ENCODE measurements at places on chromosomes 16 and 17.

- peak; percentile 81 for DNase-seq
Measured at GRCh38 chr16:648071-648780, 939 bp upstream of the WDR90 start.

- peak; percentile 10 for DNase-seq
Measured at GRCh38 chr16:84117494-84117843, 727 bp upstream of the MBTPS1 start.

GRCh38 chr17:28760601-28761562 lies 17.1 kb downstream of the TRAF4 start:
- DNase-seq, result no peak

- no peak for DNase-seq
Measured at GRCh38 chr17:6408276-6408675, 26.6 kb downstream of the AIPL1 start.

- peak; percentile 43 for DNase-seq
Measured at GRCh38 chr17:15260376-15261257, 4.5 kb downstream of the PMP22 start.

- DNase-seq, result no peak
Measured at GRCh38 chr16:27772093-27772825, 222.3 kb downstream of the KATNIP start.

GRCh38 chr16:81627024-81627423 lies 152.1 kb upstream of the PLCG2 start:
- no peak for DNase-seq

- no peak for DNase-seq
Measured at GRCh38 chr16:54093281-54093680, 193.3 kb downstream of the IRX3 start.

DNA sequence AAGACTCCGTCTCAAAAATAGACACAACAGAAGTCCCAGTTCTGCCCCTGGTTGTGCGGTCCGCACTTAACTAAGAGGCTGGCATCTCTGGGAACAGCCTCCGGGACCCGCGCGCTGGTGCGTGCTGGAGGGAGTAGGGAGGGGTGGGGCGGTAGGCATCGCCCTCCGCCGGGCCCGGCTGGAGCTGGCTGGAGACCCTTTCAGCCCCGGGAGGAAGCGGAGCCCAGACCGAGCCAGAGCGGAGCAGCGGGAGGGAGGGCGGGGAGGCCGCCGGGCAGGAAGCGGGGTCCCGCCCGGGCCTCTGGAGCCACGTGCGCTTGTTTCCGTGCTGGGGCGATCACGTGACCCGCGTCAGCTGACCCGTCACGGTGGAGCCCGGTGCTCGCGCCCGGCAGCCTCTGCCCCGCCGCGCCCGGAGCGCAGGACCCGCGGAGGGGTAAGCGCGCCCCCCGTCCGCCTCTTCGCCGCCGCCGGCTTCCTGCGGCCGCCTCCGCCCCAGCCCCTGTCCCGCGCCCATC lies at the start of gene WDR81:
Gene WDR81, plus strand, starts transcription at position 354 of the 518 bp plus-strand sequence. CDS start 256 bp downstream, outside the sequence.
- DNase-seq, result peak; percentile 93

- DNase-seq, result no peak
Measured at GRCh38 chr17:34626121-34626681, 46.8 kb downstream of the TMEM132E start.

GRCh38 chr17:37698132-37698910 lies 46.5 kb downstream of the HNF1B start:
- no peak for DNase-seq

GRCh38 chr16:84917492-84917891 lies 93.8 kb downstream of the ZDHHC7 start:
- no peak for DNase-seq

- no peak for DNase-seq
Measured at GRCh38 chr17:31418773-31419350, 27.4 kb downstream of the RAB11FIP4 start.

DNA sequence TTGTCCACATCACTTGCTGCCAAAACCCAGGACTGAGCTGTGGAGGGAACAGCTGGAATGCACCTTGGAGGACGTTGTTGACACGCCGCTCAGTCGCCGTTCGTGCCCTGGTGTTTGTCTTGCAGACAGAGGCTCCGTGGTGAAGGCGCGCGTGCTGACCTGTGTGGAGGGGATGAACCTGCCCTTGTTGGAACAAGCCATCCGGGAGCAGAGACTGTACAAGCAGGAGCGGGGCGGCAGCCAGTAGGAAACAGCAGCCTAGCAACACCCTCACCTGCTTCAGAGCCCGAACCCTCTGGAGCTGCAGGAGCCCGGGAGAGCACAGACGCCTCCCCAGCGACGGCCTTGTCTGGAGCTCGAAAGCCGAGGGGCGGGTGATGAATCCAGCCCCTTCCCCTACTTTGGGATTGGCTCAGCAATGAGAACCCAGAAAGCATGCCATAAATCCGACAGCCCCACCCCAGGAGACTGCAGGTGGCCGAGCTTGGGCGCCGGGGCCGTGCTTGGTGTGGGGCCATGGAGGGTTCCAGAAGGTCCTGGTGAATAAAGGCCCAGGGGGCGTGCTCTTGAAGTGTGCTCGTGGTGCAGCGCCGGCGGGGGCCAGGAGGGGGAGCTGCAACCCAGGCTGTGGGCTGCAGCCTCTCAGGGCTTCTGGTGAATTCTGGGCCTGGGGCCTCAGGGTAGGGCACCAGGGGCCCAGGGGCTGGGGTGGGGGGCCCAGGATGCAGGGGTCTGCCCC lies 470 bp upstream of the CDK3 start:
- peak; percentile 66 for DNase-seq

DNA sequence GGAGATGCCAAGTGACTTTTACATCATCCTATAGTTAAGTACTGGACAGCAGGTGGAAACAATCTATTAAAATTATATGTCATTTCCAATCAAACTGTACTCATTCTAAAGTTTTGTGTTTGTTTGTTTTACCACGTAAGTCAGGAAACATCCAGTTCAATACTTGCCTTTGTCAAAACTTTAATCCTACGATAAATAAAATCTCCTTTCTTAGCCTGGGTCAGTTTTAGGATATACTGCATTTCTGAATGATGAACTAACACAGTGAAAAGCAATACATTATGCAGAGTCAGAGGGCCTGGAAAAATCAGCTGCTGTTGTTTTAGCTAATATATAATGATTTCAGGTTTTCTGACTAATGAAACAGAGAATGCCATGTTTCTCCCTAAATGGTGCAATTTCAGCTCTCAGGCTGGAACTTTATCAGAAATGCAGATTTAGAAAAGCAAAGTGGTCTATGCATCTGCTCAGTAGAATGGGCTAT lies 756.4 kb downstream of the CDH11 start:
- DNase-seq, result no peak

DNA sequence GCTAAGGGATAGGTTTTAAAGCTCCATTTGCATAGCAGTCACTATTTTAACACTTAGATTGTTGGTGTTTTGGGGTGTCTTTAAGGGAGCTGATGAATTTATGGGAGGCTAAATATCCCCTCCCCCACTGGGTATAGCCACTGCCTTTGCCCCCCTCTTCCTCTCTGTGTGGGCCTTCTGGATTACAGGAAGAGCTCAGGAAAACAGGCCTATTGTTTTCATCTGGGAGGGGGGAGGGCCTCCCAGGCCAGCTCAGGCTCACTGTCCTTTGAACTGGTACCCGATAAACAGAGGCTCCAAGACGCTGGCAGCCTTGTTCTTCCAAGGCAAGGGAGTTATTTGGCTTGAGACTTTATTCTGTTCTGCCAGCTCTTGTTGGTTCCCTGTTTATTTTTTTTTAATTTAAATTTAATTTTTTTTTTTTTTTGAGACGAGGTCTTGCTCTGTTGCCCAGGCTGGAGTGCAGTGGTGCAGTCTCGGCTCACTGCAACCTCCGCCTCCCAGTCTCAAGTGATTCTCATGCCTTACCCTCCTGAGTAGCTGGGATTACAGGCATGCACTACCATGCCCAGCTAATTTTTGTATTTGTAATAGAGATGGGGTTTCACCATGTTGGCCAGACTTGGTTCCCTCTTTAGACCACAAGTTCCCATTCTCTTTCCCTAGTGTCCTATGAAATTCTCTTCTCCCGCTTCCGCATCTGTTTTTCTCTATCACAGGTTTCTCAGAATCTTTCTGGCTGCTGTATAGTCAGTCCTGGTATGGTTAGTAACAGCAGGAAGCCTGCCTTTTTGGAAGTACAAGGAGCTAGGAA lies 25.1 kb downstream of the MINK1 start:
- no peak for DNase-seq

GRCh38 chr16:73086108-73086507 lies 38.2 kb upstream of the ZFHX3 start:
- no peak for DNase-seq

- DNase-seq, result no peak
Measured at GRCh38 chr17:57308543-57309186, 52.3 kb downstream of the MSI2 start.

DNA sequence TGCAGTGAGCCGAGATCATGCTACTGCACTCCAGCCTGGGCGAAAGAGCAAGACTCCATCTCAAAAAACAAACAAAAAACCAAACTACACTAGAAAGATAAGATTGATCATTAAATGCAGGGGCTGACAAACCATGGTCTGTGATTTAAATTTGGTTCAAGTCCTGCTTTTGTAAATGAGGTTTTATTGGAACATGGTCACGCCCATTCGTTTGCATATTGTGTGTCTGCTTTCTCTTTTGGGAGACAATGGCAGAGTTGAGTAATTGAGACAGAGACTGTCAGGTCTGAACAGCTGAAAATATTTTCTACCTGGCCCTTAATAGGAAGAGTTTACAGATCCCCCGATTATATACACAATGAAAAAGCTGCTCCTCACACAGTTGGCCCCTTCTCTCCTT lies 235.5 kb upstream of the EEF2KMT start:
- DNase-seq, result no peak

DNA sequence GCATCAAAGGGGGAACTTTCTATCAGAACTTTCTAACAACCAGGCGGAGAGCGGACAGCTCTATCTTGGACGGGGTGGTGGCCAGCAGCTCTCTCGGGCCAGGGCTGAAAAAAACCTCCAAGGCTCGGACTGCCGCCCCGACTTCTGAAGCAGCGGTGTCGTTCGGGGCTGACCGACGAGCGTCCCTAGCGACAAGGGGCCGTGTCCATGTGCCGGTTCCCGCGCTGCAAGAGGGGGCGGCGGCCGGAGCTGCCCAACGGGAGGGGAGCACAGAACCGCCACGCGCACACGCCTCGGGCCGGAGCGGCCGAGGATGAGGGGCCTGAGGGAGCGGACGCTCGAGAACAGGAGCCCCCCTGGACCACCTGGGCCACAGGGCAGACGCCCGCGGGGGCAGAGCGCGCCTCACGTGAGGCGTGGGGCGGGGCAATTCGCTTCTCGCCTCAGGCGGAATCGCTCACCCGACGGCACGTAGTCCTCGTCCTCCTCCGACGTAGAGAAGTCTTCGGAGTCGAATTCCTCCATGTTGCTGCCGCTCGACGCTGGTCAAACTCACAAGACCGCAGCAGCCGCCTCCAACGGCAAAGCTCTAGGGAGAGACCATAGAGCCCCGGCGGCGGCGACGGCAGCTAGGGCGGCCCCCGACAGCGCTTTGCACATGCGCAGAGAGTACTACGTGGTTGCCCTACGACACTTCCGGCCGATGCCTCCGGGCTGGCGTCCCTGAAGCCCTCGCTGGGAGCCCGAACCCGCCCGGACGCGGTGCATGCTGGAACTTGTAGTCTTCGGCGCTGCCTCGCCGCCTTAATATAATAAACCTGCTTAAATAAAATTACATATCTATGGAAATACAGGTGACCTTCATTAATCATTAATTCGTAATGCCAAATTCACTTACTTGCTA lies at the start of gene CFDP1:
Gene CFDP1, minus strand, starts transcription at position 676 of the 904 bp plus-strand sequence. Its CDS starts 151 bp downstream, at position 525.
- peak; percentile 91 for DNase-seq

DNA sequence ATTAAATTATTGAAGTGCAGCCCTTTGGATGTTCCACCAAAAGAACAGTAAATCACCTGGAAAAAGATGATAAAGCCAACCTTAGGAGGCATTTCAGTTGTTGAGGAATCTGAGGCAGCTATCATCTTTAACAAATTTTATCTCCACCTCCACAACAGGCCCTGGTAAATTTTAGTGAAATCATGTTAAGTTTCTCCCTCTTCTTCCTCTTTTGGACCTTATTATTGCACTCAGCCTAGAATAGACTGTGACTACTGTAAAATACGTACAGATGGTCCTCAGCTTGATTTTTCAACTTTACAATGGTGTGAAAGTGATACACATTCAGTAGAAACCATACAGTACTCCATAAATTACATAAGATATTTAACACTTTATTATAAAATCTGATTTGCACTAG lies 90.3 kb downstream of the USP32 start:
- no peak for DNase-seq

DNA sequence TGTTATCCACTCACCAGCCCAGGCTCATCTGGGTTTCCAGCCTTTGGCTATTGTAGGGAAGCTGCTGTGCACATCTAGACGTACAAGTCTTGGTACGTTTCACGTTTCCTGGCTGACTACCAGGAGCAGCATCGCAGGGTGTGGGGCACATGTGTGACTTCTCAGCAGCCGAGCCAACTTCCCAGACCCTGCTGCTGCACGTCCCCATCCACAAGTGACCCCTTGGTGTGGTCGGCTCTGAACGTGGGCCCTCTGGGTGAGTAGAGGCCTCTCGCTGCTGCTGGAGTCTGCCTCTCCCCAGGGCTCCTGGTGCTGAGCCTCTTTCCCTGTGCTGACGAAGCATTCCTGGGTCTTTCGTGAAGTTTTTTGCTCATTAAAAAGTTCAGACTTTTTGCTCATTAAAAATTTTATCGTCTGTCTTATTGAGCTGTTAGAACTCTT lies 70.2 kb upstream of the ZNF750 start:
- no peak for DNase-seq

- no peak for DNase-seq
Measured at GRCh38 chr16:49598383-49599170, 225.0 kb downstream of the C16orf78 start.

DNA sequence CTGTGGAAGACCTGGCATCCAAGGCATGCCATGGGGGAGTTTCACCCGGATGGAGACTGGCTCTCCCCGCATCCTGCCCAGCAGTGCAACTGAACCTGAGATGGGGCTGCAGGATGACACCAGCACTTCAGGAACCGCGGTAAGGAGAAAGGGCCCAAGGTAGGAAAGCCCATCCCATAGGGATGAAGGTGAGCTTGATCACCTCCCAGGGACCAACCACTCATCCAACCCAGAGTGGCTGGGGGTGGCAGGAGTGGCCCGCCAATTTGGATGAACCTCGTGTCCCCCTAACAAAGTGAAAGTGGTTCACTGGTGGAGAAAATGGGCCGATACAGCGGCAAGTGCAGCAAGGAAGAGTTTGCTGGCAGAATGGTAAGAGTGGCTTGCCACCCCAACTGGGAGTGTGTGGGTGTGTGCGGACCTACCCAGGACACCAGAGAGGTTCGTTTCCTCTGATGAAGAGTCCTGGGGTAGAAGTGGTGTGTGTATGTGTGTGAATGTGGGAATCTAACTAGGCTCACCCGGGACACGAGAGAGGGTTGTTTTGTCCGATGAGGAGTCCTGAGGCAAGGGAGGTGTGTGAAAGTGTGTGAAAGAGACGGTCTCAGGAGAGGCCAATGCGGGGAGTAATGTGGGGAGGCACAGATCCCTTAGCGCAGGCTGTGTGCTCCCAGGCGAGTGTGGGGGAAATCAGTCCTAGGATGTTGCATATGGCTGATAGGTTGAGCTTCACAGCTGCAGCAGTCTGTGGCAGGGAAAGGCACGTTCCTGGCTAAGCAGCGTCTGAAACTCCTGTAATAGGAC lies 22.6 kb downstream of the ACSM1 start:
- DNase-seq, result no peak

- DNase-seq, result no peak
Measured at GRCh38 chr17:3906881-3907280, 9.4 kb downstream of the P2RX1 start.
